ENCODE measurements at places on chromosomes 4 and X.

GRCh38 chr4:20384456-20384855, 132.8 kb downstream of the SLIT2 start:
- no peaks in the 10 kb centered on the region for H3K4me1 ChIP-seq
- no peak for DNase-seq
- H3K27me3 ChIP-seq = no peaks in the 10 kb centered on the region

DNA sequence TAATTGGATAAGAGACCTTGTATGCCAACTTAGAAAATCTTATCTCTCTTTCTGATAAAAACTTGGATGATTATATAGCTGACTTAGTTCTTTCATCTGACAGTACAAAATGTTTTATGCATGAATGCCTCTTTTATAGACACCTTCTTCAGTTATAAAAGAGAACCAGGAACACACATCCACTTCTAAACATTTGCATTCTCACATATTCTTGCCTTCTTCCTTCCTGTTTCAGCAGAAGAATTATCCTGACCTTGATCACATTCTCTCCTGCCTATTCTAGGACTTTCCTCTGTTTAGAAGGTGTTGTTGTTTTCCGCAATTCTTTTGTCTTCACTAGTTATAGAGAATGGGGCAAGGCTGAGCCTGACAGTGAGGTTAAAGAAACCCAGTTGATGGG, 80.9 kb downstream of the LARP7 start:
- no peak overlapping the region for H3K27ac ChIP-seq
- H3K4me3 ChIP-seq = no peak overlapping the region
- H3K36me3 ChIP-seq = no peaks in the 10 kb centered on the region

GRCh38 chr4:128384765-128385598, 97.4 kb upstream of the PGRMC2 start:
- H3K36me3 ChIP-seq = no peaks in the 10 kb centered on the region
- H3K4me1 ChIP-seq = peaks cover 23% of the 10 kb centered on the region
- no peaks in the 10 kb centered on the region for H3K27me3 ChIP-seq
- no peak for DNase-seq

GRCh38 chrX:143935601-143936000, 51.7 kb downstream of the UBE2NL start:
- no peak overlapping the region for H3K4me3 ChIP-seq
- H3K4me1 ChIP-seq = no peaks in the 10 kb centered on the region
- no peaks in the 10 kb centered on the region for H3K27me3 ChIP-seq
- H3K36me3 ChIP-seq = no peaks in the 10 kb centered on the region

DNA sequence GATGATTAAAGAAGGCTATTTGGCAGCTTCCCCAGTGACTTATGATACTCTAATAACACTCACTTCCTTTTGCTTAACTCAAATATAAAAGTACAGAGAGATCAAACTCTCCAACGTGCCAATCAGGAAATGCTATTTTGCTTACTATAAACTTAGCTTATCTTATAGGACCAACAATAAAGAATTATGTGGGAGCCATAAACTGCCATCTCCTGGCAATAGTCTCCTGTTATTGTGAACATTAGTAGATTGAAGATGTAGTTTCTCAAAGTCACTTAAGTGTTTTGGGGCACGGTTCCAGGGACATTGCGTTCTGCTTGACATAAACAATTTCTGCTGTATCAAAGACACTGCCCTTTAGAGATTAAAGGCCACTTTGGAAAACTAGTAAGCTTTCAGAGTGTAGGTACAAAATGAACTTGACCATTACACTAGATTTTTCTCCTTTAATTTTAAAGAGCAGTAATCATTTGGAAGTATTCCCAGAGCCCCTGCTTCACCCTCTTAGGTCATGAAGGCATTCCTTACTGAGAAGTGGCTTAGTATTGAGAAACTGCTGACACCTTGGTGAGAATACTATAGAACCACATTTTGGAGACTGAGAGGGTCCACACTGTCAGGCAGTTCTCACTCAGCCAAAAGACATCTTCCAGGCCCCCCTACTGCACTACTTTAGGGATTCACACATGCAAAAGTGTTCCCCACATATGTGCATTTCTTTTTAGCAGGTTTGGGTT, 51.9 kb downstream of the MAOA start:
- H3K4me3 ChIP-seq = no peak overlapping the region
- H3K36me3 ChIP-seq = no peaks in the 10 kb centered on the region
- no peaks in the 10 kb centered on the region for H3K4me1 ChIP-seq
- no peak for DNase-seq
- no peak overlapping the region for H3K27ac ChIP-seq

GRCh38 chrX:41822892-41823291, 98.9 kb downstream of the GPR82 start:
- no peak overlapping the region for H3K4me3 ChIP-seq
- peak; percentile 16 for DNase-seq
- H3K27ac ChIP-seq = no peak overlapping the region
- H3K27me3 ChIP-seq = no peaks in the 10 kb centered on the region

- no peak overlapping the region for H3K4me3 ChIP-seq
- peaks cover 49% of the 10 kb centered on the region for H3K36me3 ChIP-seq
- H3K27ac ChIP-seq = no peak overlapping the region
- H3K4me1 ChIP-seq = 0 out of 2 replicates have a peak, but pooled peaks cover under 1% of the 10 kb centered on the region
- no peaks in the 10 kb centered on the region for H3K27me3 ChIP-seq
Observed at GRCh38 chrX:53239474-53239873, 14.5 kb upstream of the KDM5C start.

DNA sequence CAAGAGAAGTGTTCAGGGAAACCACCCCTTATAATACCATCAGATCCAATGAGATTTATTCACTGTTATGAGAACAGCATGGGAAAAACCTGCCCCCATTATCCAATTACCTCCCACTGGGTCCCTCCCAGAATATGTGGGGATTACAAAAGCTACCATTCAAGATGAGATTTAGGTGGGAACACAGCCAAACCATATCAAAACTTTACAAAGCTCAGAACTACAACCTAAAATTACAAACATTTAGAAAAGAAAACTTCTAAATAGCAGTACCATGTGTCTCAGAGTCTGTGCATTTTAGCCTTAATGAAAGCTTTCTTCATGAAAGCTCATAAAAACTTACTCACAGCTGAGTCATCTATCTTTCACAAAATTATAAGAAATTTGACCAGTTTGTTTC, 1442.8 kb upstream of the PCDH7 start:
- H3K4me1 ChIP-seq = no peaks in the 10 kb centered on the region
- no peaks in the 10 kb centered on the region for H3K36me3 ChIP-seq
- H3K27ac ChIP-seq = no peak overlapping the region
- no peak overlapping the region for H3K4me3 ChIP-seq

DNA sequence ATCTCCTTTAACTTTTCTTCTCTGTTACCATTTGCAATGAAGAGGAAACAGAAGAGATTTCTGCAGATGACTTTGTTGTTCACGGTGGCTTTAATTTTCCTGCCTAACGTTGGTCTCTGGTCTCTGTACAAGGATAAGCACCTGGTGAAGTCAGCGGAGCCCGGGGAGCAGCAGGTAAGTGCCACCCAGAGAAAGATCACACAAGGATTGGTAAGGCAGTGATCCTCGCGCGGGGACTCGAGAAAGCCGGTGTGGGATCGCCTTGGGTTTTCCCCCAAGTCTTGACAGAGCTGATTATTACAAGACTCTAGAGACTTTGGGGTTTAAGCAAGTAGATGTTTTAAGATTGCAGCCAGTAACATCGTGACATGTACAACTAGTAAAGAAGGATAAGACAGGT, 1.3 kb downstream of the GALNTL6 start:
- no peak overlapping the region for H3K27ac ChIP-seq
- H3K4me3 ChIP-seq = no peak overlapping the region
- H3K4me1 ChIP-seq = no peaks in the 10 kb centered on the region
- H3K36me3 ChIP-seq = no peaks in the 10 kb centered on the region

DNA sequence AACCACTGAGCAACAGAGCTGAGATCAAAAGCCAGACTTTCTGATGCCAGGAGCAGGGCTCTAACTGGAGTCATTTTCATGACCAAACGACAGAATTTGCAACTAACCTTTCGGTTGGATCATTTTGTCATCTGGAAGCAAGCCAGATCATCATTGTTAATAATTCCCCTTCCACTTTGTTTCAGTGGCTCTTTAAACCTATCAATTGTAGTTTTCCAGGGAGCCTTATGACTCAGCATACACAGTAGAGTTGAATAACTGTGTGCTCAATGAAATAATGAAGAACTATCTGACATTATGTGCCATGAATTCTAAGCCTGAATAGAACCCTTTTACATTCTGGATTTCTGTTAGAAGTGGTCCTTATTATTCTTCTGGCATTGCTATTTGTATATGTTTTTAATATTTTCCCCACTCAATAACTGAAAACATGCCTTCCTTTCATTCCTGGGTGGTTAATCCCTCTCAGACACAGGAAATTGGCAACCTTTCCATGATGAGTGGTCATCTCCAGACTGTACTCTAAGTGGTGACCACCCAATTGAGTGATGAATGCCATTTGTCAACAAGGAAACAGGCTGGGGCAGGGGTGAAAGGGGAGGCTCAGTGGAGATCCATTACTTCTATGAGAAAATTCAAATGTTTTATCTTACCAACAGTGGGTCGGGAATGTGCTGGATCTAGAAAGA, 431.8 kb downstream of the BCOR start:
- peaks cover 3% of the 10 kb centered on the region for H3K4me1 ChIP-seq
- H3K27ac ChIP-seq = no peak overlapping the region
- no peaks in the 10 kb centered on the region for H3K36me3 ChIP-seq
- DNase-seq = no peak

GRCh38 chr4:76199664-76200211, 13.9 kb downstream of the SCARB2 start:
- H3K27me3 ChIP-seq = no peaks in the 10 kb centered on the region
- no peak overlapping the region for H3K4me3 ChIP-seq
- H3K36me3 ChIP-seq = no peaks in the 10 kb centered on the region
- peaks cover 18% of the 10 kb centered on the region for H3K4me1 ChIP-seq
- DNase-seq = no peak
- H3K27ac ChIP-seq = no peak overlapping the region

DNA sequence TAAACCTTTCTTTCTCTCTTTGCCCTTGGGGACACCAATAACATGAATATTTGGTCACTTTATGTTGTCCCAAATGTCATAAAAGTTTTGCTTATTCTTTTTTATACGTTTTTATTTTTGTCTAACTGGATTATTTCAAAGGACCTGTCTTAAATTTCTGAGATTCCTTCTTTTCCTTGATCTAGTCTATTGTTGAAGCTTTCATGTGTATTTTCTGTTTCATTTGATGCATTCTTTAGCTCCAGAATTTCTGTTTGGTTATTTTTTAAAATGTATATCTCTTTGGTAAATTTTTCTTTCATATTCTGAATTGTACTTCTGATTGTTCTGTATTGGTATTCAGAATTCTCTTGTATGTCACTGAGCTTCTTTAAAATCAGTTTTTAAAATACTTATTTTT, 88.3 kb downstream of the PTCHD1 start:
- no peaks in the 10 kb centered on the region for H3K36me3 ChIP-seq
- no peak overlapping the region for H3K27ac ChIP-seq
- H3K4me1 ChIP-seq = no peaks in the 10 kb centered on the region
- no peaks in the 10 kb centered on the region for H3K27me3 ChIP-seq
- no peak for DNase-seq
- H3K4me3 ChIP-seq = no peak overlapping the region

GRCh38 chr4:37847311-37847884, 20.9 kb downstream of the PGM2 start:
- H3K4me1 ChIP-seq = no peaks in the 10 kb centered on the region
- DNase-seq = no peak
- no peak overlapping the region for H3K4me3 ChIP-seq
- peaks cover 70% of the 10 kb centered on the region for H3K36me3 ChIP-seq

DNA sequence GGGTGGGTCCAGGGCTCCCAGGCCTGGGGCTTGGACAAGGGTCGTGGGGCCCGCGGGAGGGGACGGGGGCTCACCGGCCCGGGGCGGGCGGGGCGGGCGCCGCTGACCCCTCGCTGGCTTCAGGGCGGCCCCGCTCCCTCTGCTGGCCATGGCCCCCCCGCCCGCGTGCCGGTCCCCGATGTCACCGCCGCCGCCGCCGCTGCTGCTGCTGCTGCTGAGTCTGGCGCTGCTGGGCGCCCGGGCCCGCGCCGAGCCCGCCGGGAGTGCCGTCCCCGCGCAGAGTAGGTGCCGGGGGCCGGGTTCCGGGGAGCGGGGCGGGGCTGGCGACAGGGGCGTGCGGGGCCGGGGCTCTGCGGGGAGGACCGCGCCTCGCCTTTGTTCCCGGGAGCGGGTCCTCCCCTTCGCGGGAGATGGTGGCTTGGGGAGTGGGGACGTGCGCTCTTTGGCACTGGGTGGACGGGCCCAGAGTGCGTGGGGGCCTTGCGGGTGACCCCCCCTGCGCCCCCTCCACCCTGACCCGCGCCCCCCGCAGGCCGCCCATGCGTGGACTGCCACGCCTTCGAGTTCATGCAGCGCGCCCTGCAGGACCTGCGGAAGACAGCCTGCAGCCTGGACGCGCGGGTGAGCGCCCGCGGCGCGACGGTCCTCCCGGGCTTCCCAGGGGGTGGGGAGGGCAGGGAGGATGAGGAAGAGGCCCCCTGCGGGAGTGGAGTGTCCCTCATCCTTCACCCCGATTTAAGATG, 16.8 kb upstream of the NAT8L start:
- H3K4me3 ChIP-seq = peak overlapping the region; percentile 68
- DNase-seq = peak; percentile 79
- peaks cover 53% of the 10 kb centered on the region for H3K4me1 ChIP-seq

- no peaks in the 10 kb centered on the region for H3K36me3 ChIP-seq
- no peak for DNase-seq
- no peak overlapping the region for H3K4me3 ChIP-seq
- H3K27ac ChIP-seq = no peak overlapping the region
Observed at GRCh38 chr4:38097818-38098217, 137.6 kb downstream of the PTTG2 start.

GRCh38 chr4:93080316-93080715, 748.2 kb upstream of the ATOH1 start:
- no peak for DNase-seq
- no peak overlapping the region for H3K4me3 ChIP-seq
- no peaks in the 10 kb centered on the region for H3K4me1 ChIP-seq
- no peaks in the 10 kb centered on the region for H3K36me3 ChIP-seq

GRCh38 chrX:134010690-134011089, 25.3 kb upstream of the GPC3 start:
- DNase-seq = no peak
- no peaks in the 10 kb centered on the region for H3K4me1 ChIP-seq
- H3K36me3 ChIP-seq = no peaks in the 10 kb centered on the region
- H3K27ac ChIP-seq = no peak overlapping the region

GRCh38 chrX:49060914-49061313, 2.1 kb downstream of the CCDC120 start:
- no peaks in the 10 kb centered on the region for H3K4me1 ChIP-seq
- H3K27ac ChIP-seq = no peak overlapping the region
- H3K27me3 ChIP-seq = no peaks in the 10 kb centered on the region
- DNase-seq = no peak
- H3K4me3 ChIP-seq = no peak overlapping the region

DNA sequence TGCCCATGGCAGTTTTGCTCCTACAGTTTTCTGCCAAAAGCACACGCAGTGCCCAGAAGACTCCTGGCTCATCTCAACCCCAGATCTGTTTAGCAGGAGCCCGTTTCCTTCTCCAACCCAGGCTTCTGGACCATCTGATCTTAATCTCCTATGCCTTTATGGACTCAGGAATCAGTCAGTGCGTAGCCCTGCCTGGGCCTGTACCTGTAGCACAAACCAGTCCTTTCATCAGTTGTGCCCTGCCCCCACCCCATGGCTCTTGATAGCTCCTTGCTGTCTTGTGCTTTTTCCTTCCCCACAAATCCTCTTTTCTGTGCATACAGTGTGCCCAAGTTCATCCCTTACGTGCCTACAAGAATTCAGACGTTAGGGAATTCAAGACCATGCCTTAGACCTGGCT, 1.5 kb downstream of the ZNF718 start:
- H3K27me3 ChIP-seq = no peaks in the 10 kb centered on the region
- peaks cover 6% of the 10 kb centered on the region for H3K4me1 ChIP-seq
- H3K27ac ChIP-seq = peak overlapping the region; percentile 92
- no peak for DNase-seq
- peak overlapping the region; percentile 58 for H3K4me3 ChIP-seq
- peaks cover 13% of the 10 kb centered on the region for H3K36me3 ChIP-seq
